Metanephros (tissue), 2 donors: ENCODE measurements at places on chromosomes 4 and X. TPM values are rescaled to one million over a fixed set of nuclear protein-coding genes. Genes with fewer than 3 reads are reported as not detected.

Gene MAGEB10
- not detected for total RNA-seq

Gene GBA3
- 13.3 TPM for total RNA-seq

Gene HSFX3
- total RNA-seq, result not detected

Gene CSAG1
- total RNA-seq, result not detected

Gene IBSP
- total RNA-seq, result not detected

Gene VGLL1
- total RNA-seq, result 5.4 TPM

Gene TCEAL9
- total RNA-seq, result 39.0 TPM

Gene RTL5
- 10.6 TPM for total RNA-seq

Gene MAGEB1
- not detected for total RNA-seq

Gene ADGRL3
- 53.1 TPM for total RNA-seq

Gene KIT
- total RNA-seq, result 15.1 TPM

Gene FAM9B
- 0.12 TPM for total RNA-seq

Gene RPA4
- 2.4 TPM for total RNA-seq

Gene PFKFB1
- 0.70 TPM for total RNA-seq

Gene FRMD7
- total RNA-seq, result 1.1 TPM

Gene SEPTIN11
- total RNA-seq, result 184 TPM

Gene SPATA4
- total RNA-seq, result 0.88 TPM

Gene L1CAM
- total RNA-seq, result 38.7 TPM

Gene MGAT4D
- total RNA-seq, result not detected

Gene TRO
- total RNA-seq, result 71.2 TPM

Gene RNF150
- total RNA-seq, result 47.2 TPM
